Stimulated activated CD4-positive, alpha-beta T cell treated with anti-CD3 and anti-CD28 coated beads, Interleukin-4, amount 100 ng/mL, for 48 hours (primary cell): ENCODE measurements at places on chromosomes 3 and 15.

DNA sequence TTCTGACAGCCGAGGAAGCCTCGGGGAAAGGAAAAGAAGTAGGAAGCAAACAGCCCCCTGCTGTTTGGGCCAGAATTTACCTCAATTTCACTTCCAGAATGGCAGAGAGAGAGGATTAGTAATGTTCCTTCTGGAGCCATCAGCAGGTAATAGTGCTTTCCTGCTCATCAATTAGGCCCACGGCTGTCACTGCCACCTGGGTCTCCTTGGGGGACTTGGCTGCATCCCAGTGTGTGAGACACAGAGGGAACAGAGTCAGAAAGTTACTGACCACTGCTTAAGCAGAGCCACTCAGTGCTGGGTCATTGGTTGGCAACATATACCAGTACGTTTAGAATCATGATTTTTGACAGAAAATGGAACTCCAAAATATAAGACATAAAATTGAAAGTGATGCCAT is 397.0 kb downstream of the EPHA3 start:
- DNase-seq, result no peak

DNA sequence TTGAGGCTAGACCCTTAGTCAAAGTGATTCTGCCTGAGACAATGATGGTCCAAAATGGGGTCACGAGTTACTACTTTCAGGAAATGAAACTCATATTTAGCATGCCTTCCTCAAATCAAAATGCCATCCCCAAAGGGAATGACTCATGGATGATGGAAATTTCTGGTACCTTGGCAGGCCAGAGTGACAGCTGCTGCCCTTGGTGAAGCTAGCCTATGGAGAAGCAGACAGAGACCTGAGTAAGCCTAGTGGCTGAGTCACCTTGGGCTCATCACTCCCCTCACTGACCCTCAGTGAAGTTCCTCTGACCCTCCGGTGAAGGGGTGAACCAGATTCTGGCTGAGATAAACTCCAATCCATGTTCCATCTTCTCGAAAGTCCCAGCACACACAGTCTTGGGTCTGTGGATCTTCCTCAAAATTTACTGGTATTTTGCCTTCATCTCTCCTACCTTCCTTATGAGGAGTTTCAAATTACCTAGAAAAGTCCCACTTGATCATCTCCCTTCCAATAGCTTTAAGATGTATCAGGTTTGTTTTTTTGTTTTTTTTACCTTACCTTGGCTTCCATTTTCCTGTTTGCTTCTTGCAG is 54.5 kb upstream of the ABHD17C start:
- no peak for DNase-seq

GRCh38 chr3:139084176-139084575 is 39.5 kb upstream of the PRR23C start:
- no peak for DNase-seq

- no peak for DNase-seq
Measured at GRCh38 chr3:64414043-64414442, 188.8 kb upstream of the PRICKLE2 start.

DNA sequence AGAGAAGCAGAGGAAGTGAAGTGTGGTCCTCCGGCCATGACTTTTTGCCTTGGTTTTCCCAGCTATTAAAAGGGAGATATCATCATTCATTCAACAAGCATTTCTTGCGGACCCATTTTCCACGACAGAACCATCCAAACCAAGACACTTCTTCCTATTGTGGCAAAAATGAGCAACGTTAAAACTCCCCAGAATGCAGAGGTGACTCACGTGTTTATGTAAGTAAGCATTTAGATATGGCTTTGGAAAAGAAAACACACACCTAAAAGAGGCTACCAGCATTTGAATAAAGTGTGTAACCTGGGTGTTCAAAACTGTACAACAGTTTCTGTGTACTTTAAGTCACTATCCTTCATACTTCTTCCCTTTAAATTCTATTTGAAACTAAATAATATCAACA is 181.3 kb downstream of the RORA start:
- DNase-seq, result no peak

DNA sequence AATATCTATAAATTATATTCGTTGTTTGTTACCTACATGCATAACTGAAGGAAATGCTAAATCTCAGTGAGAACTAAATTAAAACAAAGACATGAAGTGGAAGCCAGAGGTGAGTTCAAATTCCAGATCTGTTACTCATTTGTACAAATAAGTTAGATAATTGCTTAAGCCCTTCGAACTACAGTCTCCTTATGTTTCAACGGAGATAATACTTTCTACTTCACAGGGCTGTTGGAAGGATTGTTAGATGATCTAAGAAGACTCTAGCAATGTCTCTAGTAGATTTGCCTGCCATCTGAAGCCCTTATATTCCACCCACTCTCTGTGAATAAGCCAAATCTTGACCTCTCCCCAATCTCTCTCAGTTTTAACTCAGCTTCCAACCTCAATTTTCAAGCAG is 125.8 kb downstream of the P2RY1 start:
- no peak for DNase-seq

DNA sequence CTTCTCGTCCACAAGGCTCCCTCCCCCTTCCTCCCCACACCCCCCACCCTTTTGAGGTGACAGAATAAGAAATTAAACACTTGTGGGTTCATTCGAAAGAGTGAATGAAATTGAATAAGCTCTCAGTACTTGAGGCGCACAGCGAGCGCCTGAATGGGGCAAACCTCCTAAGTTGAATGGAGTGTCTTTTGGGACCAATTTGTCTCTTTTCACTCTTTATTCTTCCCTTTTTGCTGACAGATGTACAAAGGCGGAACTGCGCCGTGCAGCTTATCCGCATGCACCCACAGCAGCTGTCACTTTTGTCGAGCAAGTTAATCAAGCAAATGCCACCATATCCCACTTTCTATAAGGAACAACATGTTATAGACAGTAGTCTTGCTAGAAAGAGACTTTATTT is 47.9 kb upstream of the FEZF2 start:
- no peak for DNase-seq

DNA sequence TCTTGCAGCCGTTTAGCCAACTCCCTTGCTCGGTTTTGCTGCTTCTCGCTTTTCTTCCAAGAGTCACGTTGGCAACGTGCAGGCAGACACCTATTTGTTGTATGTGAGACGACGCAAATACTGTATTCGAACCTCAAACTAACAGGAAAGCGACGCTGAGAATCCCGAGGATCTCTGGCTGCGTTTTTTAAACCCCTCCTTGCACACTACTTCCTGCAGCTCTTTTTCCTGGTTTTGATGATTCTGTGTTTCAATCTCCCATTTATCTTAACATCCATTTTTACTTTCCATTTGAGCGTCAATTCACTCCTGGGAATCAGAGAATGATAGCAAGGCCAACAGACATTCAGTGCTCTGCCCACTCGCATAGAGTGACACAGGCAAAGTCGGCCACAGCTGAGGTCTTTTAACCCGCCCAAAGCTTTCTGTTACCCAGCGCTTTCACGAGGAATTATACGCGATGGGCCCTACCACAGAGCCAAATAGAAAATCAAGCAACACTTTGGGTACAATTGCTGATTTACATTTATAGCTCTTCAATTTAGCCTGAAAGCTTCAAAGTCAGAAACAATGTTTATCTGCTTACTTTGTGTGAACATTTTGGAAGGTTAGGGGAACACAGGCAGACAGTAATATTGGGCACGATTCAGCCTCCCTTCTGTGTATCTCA is 1.6 kb upstream of the ANXA2 start:
- no peak for DNase-seq

GRCh38 chr3:73669260-73669659 is 44.5 kb upstream of the PDZRN3 start:
- DNase-seq, result no peak

GRCh38 chr3:22361521-22361920 is 610.5 kb upstream of the ZNF385D start:
- no peak for DNase-seq

- peak; percentile 19 for DNase-seq
Measured at GRCh38 chr15:62391641-62392262, 226.7 kb upstream of the C2CD4B start.

DNA sequence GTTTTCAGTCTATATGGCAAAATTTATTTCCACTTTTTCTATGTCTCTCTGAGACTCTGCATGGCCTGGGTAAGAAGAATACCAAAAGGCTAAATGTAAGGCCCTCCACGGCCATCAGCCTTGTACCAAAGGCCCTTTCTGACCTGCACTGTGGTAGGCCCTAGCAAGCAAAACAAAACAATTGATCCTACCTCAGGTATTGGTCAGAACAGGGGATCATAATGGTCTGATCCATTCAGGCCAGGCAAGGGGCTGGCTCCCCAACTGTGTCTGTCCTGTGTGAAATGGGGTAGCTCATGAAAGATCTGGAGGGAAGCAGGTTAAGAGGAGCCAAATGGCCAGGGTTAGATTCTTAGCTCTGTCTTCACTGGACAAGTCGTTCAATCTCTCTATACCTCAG is 181.3 kb downstream of the SSR3 start:
- no peak for DNase-seq

GRCh38 chr3:32374788-32375595 is 16.7 kb upstream of the CMTM7 start:
- DNase-seq, result peak; percentile 49

- DNase-seq, result peak; percentile 97
Measured at GRCh38 chr3:100260685-100261484, at the start of gene TBC1D23. TSS of gene TBC1D23 (plus strand) at chr3:100260992. CDS start at chr3:100261019, 27 bp downstream.

DNA sequence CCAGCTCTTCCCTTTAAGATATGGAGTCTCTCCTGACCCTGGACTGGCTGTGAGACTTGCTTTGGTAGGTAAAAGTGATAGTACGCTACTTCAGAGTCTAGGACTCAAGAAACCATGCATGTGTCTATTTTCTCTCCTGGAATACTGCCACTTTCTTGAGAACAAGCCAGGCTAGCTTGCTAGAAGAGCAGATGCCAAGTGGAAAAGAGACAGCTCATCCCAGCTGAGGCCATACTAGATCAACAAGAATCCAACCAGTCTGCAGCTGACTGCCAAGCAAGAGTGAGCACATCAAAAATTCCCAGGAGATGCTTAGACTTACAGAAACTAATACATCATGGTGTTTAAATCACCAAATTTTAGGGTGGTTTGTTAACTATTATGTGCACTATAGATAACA is 208.3 kb upstream of the RBMS3 start:
- no peak for DNase-seq
